ENCODE measurements at places on chromosomes 1 and 21. TPM values are rescaled to one million over a fixed set of nuclear protein-coding genes. Genes with fewer than 3 reads are reported as not detected.
A peak's percentile ranks its signal among the peaks of the same experiment; 100 is the strongest.

DNA sequence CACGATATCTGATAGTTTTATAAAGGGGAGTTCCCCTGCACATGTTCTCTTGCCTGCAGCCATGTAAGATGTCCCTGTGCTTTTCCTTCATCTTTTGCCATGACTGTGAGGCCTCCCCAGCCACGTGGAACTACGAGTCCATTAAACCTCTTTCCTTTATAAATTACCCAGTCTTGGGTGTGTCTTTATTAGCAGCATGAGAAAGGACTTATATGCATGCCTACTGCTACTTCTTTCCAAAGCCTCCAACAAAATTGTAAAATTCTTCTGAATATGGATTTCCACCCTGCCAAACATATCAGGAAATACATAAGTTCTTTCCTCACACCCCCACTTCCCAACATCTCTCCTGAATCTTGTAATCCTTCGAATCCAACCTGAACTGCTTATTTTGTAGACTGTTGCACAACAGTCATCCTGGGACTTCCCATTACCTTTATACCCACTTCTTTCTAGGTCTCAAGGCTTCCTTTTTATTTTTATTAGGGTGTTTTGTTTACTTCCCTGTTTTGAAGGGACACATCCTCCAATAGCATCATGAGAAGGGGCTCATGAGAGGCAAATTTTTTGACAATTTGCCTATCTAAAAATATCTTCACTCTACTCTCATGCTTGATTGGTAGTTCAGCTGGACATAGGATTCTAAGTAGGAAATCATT, 67.5 kb upstream of the MUTYH start:
- no peak for DNase-seq

DNA sequence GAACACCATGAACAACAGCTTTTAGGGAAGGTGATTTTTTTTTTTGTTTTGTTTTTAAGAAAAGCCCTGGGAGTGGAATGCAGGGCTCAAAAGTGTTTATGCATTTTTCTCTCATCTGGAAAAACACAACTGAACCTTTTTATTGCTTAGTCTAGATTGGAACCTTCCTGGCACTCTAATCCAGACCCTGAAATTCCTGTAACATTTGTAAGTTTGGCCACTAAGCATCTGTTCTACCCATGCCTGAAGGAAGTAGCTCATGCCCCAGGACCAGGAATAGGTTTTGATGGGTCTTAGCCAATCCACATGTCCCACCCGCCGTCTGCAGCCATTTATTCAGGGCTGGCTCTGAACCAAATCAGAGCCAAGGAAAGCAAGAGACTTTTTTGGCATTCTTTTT, 39.7 kb upstream of the SLC2A1 start:
- DNase-seq: peak; percentile 19

GRCh38 chr1:171185091-171185490, at the start of gene FMO2:
TSS of gene FMO2 (plus strand) at chr1:171185300. CDS start at chr1:171185714, 414 bp downstream.
- peak; percentile 52 for DNase-seq

DNA sequence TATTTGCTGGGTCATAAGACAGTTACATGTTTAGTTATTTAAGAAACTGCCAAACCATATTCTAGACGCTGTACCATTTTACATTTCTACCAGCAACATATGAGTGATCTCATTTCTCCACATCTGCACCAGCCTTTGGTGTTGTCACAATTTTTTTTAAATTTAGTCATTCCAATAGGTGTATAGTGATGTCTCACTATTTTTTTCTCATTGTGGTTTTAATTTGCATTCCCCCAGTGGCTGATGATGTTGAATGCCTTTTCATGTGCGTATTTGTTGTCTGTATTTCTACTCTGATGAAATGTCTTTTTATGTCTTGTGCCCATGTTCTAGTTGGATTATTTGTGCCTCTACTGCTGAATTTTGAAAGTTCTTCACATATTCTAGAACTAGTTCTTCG, 38.4 kb downstream of the NFASC start:
- DNase-seq: no peak

GRCh38 chr1:8425150-8425780, 107.4 kb downstream of the SLC45A1 start:
- DNase-seq: no peak

DNA sequence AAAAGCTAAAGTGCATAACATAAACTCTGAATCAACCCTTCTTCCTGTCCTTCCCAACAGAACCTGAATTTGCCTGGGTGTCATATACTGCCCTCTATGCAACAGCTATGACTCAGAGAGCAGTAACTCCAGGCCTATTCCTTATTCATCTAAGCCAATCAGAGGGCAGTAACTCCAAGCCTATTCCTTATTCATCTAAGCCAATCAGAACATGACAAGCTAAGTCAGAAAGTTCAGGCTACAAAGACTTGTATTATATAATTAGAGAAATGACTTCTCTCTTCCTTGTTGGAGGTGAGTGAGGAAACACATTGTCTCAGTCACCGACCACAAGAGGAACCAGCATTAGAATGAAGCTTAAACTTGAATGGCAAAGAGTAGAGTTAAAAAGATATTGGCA, 26.2 kb upstream of the TADA1 start:
- peak; percentile 29 for DNase-seq

DNA sequence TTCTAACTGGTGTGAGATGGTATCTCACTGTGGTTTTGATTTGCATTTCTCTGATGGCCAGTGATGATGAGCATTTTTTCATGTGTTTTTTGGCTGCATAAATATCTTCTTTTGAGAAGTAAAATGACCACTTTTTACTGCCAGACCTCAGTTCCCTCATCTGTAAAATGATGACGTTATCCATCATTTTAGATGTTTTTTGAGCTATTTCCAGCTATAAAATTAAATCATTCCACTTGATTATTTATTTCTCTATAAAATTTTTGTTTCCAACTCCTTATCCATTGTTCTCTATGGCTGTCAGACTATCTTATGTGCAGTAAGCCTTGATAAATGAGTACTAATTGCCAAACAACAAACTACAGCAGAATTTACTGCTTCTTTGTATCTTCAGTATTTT, 33.2 kb downstream of the RGS5 start:
- DNase-seq: no peak

DNA sequence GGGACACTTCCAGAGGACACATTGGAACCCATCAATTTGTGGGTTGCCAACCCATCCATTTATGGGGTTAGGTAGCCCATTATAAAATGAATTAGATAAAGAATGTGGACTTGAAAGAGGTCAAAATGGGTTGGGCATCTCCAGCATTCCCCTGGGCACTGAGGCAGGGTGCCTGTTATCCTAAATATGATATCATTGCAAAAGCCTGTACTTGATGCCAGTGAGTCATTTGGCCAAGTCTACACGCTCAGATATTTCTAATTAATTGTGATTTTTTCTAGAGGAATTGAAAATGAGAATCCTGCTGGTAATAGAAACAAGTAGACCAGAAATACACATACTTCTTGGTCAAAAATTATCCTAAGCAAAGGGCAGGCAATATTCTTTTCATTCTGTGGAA, 21.9 kb upstream of the NBL1 start:
- DNase-seq: peak; percentile 64

GRCh38 chr1:25773441-25774125, 26.4 kb upstream of the SELENON start:
- DNase-seq: no peak

DNA sequence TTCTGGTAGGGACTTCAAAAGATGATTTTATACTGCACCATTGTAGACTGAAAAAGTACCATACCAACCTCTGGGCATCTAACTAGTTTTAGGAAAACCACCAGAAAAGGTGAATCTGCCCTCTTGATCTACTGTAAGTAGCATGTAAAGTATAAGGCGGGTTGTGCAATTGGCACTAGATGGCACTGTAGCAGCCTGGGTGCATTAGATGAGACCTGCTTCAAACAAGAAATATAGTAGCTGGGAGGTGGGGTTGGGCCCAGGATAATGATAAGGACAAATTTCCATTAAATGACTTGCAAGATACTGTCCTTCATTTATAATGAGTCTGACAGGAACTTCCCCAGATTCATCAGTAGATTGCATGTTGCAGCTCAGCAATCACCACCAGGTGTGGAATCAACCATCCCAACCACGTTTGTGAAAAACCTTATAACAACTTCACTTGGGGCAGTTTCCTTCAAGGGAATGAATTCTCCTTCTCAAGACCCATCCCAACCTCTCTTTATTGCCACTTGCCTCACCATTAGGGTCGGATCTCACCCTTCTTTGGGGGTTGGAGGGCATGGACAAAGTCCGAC, 37.3 kb upstream of the IL10 start:
- DNase-seq: peak; percentile 55

The AGTRAP gene
- total RNA-seq: 49.4 TPM

Data from fibroblast of the aortic adventitia (primary cell).